Activated naive CD4-positive, alpha-beta T cell (primary cell): ENCODE measurements at places on chromosomes 1 and 21.

DNA sequence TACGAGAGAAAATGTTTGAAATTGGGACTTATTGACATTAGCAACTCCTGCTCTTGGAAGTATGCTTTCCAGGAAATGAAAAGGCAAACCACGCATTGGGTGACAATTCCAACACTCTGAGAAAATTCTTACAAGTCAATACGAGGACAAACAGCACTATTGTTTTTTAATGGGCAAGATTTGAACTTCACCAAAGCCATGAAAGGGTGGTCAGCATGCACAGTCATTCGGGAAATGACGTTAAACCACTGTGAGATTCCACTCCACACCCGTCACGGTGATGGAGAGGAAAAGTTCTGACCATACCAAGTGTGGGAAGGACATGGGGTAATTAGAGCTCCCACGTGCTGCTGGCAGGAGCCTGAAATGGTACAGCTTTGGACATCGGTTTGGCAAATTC is 12.2 kb upstream of the PRXL2B start:
- no peak for DNase-seq

DNA sequence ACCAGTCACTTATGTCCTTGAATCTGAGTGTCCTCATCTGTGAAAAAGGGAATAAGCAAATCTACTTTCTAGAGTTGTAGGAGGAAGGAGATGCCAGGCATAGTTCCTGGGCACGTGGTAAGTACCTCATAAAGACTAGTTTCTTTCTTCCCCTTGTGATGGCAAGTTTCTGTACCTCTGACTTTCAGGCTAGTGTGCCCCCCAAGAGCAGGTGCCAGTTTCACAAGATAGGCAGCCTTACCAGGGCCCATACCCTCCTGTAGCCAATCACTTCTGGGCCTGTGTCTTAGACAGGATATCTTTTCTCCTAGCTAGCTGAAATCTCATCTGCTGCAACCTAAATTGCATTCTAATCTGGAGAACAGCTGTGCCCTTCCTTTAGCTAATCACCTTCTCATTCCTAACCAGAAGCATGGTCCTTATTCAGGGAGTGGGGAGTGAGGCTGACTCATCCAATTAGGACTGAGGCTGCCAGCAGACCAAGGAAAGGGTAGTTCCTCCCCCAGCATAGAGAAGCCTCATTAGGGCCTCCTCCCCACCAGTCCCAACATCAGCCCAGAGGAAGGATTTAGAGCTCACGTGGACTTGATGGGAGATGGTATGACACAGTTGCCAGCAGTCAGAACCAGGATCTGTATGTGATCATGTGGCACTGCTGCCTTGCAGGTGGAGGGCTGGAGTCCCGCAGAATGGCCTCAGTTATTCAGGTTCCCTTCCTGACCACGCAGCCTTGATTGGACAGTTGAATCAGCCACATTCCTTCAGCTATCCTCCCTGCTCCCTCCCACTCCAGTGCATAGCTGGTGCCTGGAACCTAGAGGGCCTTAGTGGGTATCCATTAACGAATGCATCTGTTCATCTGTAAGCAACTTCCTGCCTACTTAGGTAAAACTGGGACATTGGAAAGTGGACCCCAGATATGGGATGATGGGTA is 7.9 kb downstream of the KLHDC8A start:
- DNase-seq = no peak

DNA sequence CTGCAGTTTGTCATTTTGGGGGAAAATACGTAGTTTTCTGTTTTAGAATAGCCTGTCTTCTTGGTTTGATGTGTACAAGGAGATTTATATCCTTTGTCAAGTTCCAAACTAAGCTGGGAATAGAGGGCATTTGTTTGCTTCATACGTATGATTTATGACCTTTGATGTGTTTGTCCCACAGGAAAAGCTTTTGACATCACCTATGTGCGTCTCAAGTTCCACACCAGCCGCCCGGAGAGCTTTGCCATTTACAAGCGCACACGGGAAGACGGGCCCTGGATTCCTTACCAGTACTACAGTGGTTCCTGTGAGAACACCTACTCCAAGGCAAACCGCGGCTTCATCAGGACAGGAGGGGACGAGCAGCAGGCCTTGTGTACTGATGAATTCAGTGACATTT is 79.9 kb downstream of the LAMC1 start:
- DNase-seq = no peak

- no peak for DNase-seq
Observed at GRCh38 chr1:91487469-91487868, 13.2 kb upstream of the CDC7 start.

DNA sequence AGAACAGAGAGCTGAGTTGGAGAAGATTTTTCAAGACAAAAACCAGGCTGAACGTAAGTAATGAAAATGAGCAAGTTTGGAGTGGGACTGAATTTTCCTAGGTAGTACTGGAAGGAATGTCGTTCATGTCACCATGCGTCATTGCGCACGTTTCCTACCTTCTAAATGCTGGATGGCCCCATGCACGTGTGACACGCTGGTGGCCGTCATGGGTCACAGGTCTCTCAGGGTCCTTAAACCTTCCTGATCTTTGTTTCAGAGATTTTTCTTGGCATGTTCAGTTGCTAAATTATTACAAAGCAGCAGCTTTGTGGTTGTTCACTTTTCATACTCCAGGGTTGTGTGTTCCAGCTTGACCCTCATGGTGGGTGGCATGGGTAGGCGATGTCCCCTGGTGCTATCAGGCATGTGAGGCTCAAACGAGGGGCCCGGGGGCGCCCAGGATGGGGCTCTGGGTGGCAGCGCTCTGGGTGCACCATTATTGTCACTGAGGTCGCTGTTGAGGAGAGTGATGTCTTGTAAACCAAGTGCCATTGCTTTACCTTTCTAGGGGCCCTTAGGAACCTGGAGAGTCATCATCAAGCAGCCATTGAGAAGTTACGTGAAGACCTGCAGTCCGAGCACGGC is 25.3 kb downstream of the PCNT start:
- DNase-seq = no peak
